Muscle of arm (tissue), 14 donors: ENCODE measurements at places on chromosomes 6 and 20.

DNA sequence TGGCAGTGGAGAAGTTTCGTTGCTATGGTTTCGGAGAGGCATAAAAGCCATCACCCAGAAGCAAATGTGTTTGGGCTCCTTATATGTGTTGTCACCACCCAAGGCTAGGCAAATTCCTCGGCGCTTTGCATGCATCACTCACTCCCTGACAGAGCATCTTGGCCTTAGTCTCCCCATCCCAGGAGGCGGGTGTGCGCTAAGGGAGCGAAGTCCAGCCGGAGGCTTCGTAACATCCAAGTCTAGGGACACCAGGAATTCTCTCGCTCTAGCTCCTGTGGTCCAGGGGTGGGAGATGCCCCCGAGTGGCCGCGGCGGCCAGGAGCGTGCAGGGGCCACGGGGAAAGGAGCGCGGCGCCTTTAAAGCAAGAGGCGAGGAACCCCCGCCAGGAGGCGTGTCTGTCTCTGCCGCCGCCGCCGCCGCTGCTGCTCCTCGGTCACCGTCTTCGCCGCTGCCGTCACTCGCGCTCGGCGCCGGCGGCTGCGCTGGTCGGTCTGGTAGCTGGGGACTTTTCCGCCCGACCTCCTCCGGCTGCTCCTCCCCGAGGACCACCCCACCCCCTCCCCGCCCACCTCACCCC lies at the start of gene GRIK2:
Gene GRIK2, plus strand, starts transcription at position 458 of the 578 bp plus-strand sequence.
- DNase-seq = no peak

DNA sequence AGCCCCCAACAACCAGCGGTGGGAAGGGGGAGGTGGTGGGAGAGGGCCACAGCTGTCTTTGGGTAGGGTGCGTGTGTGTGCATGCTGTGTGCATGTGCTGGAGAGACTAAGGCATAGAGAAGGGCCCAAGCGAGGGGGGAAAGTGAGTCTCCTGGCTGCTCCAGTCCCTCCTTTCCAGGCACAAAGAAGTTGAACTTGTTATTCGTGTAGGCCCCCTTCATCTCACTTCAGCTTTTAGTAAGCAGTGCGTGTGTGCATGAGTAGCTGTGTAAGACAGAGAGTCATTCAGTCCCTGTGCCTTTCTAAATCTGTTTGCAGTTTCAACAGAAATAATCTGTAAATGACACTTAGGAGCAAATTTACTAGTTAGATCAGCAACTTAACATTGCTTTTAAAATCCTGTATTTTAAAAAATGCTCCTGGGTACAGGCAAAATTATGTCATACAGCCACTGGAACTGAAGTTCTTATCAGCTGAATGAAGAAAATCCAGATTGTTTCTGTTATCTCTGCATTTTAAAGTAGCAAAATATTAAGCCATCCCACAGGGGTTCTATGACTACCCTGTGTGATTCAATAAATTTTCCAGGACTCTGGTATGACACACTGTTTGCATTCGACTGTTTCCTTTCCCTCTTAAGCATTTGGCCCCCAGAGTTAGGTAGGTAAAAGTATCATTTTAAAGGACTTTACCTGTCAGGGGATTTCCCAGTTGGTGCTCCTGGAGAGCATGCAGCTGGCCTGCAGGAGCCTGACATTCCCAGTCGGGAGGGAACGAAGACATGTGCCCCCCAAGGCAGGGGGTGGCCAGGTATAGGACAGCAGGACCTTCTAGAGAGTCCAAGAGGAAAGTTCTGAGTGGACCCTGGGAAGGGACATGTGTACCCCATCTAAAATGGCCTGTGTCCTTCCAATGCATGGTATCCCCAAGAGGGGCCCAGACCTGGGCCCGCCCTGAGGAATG lies 39.0 kb downstream of the MTRES1 start:
- DNase-seq = no peak

GRCh38 chr6:71197780-71198179 lies 90.8 kb upstream of the OGFRL1 start:
- DNase-seq = no peak

- no peak for DNase-seq
Measured at GRCh38 chr6:13696226-13696625, 15.4 kb downstream of the RANBP9 start.

DNA sequence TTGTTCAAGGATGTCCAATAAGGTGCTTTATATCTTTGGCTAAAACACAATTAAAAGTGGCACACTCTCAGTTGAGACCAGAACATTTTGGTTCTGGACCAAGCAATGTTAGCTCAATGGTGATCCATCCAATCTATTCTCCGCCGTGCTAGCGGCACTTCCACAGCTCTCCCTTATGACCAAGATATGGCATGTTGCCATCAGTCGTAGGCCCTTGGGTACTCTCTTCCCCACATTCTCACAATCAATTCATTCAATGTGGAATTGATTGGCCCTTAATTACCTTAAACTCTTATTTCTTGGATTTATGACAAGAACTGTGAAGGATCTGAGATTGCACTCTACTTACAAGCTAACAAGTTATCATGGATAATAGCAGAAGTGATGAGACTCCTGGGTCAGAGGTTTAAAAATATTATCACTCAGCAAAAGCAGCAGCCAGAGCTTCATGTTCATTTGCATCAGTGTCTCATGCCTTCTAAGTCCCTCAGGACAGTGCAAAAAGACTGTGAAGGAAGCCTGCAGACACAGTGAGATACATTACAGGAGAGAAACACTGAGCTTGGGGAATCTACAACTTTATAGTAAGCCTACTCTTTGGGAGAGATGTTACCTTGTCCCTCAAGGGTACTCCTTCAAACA lies 80.0 kb upstream of the ARG1 start:
- no peak for DNase-seq

GRCh38 chr6:166411721-166412151 lies 29.0 kb upstream of the MPC1 start:
- no peak for DNase-seq

DNA sequence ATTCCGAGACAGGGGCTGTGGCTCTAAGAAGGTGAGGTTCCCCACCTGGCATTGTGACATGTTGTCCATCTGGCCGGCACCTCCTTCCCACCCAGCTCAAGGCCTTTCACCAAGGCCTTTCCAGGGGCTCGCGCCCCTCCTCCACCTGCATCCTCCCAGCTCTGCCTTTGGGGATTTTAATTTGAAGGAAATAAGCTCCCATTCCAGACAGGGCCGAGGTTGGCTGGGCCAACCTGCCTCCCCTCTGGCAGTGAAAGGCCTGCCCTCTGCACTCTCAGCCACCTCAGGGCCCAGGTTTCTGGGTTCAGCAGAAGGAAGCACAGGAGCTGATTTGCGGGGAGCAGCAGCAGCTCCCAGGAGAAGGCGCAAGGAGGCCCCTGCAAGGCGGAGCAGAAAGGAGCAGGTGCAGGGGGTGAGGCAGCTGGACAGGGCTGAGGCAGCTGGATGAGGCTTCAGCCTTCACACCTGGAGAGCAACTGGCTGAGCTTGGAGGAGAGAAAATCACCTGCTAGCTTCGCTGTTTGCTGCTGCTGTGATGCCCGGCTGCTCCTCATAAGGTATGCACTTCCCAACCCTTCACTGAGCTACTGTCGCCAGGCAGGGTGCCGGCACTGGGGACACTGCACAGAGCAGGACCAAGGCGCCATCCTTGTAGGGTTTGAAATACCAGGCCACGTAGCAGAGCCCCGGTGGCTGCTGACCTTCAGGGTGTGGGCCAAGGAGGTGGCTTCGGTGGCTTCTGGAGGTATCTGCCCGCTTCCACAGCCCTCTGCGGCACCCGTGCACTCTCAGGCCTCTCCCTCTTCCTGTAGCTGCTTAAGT lies 147.0 kb downstream of the SYNDIG1 start:
- DNase-seq = no peak

DNA sequence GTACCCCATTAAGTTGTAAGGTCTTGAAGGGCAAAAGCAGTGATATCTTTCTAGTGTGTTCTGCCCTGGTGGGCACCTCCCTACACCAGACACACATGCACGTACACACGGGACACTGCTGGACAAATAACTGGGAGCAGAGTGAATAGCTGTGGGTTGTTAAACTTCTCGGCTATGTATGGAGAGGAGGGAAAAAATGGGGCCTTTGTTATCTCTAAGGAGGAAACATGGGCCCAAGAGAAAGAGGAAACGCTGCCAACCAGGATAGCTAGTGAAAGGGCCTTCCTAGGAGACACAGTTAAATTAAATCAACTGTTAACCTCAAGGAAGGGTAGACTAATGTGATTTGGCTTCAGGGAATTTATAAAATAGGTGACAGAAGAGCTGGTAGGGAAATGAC lies 169.7 kb downstream of the MYLK4 start:
- DNase-seq = no peak

DNA sequence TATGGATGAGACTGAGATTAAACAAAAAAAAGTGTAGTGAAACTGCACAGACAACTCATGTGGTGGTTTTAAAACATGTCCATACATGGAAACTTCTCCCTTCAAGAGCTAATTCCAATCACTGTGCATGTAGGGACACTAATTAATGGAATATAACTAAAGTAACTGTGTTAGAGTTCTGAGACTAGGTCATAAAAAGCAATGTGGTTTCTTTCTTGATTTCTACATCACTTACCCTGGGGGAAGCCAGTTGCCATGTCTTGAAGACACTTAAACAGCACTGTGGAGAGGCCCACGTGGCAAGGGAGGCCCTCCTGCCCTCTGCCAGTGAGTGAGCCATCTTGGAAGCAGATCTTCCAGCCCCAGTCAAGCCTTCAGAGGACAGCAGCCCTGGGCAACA lies 118.2 kb upstream of the DST start:
- no peak for DNase-seq

- no peak for DNase-seq
Measured at GRCh38 chr20:54379893-54380584, 95.4 kb upstream of the DOK5 start.

- DNase-seq = no peak
Measured at GRCh38 chr20:46108435-46108841, 9.7 kb upstream of the CD40 start.
